ENCODE measurements at places on chromosomes 5 and 9.

- DNase-seq: no peak
Measured at GRCh38 chr5:159262472-159262858, 625 bp upstream of the UBLCP1 start.

DNA sequence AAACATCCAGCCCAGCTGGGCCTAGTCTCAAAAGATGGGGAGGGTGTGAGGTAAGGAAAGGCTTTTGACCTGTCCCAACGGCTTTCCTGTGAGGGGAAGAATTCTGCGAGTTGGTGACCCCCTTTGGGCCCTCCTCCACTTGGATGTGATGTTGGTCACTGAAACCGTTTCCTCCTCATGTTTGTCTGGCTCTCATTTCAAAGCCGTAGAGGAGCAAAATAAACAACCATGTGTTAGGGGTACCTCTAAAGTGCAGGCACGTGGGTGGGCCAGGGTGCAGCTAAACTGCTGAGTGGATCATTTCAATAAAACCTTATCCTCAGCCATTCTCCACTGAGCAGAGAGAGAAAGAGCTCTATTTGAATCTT is 84.3 kb upstream of the MELK start:
- DNase-seq: no peak

GRCh38 chr9:8412327-8412726 is 612.7 kb upstream of the DMAC1 start:
- no peak for DNase-seq

GRCh38 chr9:32004431-32005076 is 379.9 kb upstream of the ACO1 start:
- no peak for DNase-seq

DNA sequence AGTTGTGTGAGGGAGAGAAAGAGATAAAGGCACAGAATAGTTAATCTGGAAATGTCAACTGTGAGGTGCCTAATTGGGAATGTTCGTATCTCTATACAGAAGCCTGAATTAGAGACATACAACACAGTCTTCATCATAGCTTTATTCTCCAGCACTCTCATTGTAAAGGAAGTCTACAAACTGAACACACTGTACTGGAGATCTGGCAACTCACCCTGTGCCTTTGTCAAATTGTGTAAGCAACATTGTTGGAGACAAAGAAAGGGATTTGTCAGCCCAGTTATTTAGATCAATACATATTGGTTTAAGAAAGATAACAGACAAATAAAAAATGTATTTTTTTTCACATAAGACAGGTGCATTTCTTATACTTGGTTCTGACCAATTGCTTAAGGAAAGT is 832.9 kb upstream of the DMAC1 start:
- no peak for DNase-seq

DNA sequence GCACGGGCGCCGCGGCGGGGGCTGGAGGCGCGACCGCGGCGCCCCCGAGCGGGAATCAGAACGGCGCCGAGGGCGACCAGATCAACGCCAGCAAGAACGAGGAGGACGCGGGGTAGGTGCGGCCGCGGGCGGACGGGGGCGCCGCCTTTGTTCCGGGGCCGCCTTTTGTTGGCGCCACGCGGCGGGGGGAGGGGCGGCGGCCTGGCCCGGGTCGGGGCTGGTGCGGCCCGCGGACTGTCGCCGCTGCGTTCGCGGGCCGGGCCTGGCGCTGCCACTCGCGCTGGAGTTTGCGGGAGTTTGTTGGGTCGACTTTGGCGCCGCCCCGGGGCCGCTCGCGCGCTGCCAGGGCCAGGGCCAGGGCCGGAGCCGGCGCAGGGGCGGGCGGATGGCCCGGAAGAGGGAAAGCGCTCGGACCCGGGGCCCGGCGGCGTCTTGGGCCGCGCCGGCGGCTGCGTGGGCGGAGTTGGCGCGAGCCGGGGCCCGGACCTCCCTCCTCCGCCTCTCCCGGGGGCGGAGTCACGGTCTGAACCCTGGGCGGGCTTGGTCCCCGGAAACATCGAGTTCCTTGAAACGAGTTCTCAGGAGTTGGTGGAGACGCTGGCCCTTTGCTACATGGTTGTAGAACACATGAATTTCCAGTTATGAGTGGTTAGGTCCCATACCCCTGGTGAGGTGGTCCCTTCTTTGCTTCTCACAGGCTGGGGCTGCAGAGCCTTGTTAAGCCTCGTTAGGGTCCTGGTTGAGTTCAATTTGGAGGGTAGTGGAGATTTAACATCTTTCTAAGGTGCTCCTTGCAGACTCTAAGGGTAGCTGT is 809 bp downstream of the HNRNPAB start:
- peak; percentile 71 for DNase-seq

- DNase-seq: no peak
Measured at GRCh38 chr5:31934156-31934555, 240.0 kb downstream of the GOLPH3 start.

DNA sequence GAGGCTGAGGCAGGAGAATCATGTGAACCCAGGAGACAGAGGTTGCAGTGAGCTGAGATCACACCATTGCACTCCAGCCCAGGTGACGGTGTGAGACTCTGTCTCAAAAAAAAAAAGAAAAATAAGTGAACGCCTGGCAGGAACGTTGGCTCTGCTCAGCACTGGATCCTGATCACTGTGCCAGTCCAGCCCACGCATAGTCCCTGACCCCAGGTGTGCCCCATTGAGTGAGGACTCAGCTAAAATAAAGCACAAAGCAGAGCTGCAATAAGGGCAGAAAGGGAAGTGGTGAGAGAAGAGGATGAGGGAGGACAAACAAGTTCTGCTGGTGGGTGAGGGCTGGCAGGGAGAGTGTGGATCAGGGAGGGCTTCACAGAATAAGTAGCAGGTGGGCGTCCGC is 4.3 kb downstream of the GRHPR start:
- no peak for DNase-seq

GRCh38 chr5:53927668-53928247 is 367.3 kb downstream of the NDUFS4 start:
- no peak for DNase-seq

GRCh38 chr9:15178631-15179030 is 128.4 kb downstream of the TTC39B start:
- DNase-seq: no peak

DNA sequence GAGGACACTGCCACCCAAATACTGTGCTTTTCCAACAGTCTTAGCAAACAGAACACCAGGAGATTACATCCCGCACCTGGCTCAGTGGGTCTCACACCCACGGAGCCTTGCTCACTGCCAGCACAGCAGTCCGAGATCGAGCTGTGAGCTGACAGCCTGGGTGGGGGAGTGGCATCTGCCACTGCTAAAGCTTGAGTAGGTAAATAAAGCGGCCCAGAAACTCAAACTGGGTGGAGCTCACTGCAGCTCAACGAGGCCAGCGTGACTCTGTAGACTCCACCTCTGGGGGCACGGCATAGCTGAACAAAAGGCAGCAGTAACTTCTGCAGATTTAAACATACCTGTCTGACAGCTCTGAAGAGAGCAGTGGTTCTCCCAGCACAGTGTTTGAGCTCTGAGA is 28.8 kb downstream of the EPB41L4A start:
- no peak for DNase-seq

DNA sequence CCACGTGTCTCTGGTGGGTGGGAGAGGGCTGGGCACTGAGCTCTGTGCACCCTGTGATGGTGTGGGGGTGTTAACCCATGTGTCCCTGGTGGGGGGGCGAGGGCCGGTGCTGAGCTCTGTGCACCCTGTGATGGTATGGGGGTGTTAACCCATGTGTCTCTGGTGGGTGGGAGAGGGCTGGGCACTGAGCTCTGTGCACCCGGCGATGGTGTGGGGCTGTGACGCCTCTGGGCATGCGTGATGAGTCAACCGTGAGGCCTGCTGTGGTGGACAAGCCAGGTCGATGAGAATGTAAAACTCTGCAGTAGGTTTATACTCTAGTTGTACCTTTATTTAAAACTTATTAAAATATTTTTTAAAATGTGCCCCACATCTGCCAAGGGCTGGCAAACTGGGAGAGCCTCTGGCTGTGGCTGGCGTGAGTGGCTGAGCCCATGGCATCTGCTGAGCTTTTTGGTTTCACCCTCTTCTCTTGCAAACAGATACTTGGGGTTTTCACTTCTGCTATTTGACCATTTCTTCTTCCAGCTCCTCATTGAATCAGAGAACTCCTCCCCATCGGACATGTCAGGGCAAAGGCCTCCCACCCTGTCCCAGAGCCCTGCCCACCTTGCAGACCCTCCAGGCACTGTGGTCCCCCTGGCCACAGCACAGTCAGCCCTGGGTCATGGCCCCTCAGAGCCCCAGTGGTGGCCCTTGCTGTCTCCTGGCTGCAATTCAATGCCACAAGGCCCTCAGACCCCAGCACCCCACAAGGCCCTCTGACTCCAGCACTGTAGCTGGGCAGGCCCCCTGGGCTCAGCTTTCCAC is 18.5 kb upstream of the EXOC3 start:
- no peak for DNase-seq

GRCh38 chr9:75712700-75713099 is 177.8 kb upstream of the PCSK5 start:
- DNase-seq: no peak

DNA sequence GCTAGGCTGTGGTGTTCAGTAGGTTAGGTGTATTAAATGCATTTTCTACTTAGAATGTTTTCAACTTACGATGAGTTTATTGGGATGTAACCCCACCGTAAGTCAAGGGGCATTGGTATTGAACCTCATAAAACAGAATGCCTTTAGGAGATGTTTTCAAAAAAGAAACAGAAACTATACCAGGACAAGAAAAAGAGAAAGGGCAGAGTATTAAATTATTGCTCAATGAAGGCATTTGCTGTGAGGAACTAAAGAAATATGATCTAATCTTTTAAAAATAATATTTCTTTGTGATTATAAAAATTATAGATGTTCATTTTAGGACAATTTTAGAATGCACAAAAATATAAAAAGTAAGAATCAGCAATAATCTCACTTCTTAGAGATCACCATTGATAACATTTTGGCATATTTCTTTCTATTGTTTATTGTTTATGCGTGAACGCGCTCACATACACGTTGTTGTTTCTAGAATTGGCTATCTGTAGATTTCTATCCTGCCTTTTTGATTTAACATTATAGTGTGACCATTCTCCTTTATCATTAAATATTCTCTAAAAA is 8.0 kb downstream of the GALNT12 start:
- no peak for DNase-seq

DNA sequence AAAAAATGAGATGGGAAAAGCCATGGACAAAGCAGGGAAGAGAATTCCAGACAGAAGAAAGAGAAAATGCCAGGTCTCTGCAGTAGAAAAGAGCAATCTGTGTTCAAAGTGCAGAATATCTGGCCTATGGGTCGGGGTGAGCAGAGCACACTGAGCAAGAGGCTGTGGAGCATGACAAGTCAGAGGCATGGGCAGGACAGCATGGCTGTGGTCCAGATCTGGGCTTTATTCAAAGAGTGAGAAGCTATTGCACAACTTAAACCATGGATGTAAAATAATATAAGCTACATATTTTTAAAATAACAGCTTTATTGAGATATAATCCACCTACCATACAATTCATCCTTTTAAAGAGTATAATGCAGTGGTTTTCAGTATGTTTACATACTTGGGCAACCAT is 133.1 kb upstream of the SPDL1 start:
- no peak for DNase-seq

DNA sequence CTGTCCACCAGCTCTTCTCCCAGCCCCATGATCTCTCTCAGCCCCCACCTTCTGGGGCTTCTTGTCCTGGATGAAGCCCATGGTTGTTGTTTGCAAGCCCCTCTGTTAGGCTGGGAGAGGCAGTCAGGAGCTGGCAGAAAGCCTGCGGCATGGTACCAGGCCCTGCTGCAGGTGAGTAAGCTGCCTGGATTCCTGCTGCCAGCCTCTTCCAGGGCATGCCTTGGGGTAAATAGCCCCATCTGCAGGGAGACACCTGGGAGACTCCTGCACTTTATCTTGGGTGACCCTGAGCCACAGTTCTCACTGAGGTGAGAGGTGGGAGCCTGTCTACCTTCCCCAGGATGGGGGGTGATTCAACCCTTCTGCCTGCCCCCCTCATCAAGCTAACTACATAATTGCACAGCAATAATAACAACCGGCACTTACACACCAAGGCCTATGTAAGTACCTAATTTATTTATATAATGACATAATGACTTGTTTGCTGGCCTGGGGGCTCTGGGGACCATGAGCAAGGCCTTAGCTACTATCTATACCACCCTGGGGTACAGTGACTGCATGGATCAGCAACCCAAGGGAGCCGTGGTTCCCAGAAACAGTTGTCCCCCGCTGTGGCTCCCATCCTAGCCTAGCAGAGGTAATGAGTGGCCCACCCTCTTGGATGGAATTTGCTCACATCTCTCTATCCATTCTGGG is 116.0 kb downstream of the PSD2 start:
- no peak for DNase-seq

- no peak for DNase-seq
Measured at GRCh38 chr5:74063821-74064220, 437.8 kb downstream of the ARHGEF28 start.

DNA sequence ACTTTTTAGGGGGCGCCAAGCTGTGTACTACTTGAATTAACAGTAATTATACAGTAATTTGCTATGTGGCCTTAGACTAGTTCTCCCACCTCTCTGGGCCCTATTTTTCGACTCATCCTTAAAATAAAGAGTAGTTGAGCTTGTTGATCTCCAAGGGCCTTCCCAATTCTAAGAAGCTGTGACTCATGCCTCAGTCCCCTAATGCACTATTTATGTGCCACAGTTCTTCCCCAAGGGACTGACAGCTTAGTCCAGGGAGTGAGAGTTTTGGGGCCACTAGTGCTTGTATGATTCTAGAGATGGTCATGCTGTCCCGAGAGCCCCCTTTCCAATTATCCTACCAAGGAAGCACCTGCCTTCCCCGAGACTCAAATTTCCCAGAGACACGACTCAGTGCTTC is 149.7 kb downstream of the PAPPA start:
- no peak for DNase-seq

DNA sequence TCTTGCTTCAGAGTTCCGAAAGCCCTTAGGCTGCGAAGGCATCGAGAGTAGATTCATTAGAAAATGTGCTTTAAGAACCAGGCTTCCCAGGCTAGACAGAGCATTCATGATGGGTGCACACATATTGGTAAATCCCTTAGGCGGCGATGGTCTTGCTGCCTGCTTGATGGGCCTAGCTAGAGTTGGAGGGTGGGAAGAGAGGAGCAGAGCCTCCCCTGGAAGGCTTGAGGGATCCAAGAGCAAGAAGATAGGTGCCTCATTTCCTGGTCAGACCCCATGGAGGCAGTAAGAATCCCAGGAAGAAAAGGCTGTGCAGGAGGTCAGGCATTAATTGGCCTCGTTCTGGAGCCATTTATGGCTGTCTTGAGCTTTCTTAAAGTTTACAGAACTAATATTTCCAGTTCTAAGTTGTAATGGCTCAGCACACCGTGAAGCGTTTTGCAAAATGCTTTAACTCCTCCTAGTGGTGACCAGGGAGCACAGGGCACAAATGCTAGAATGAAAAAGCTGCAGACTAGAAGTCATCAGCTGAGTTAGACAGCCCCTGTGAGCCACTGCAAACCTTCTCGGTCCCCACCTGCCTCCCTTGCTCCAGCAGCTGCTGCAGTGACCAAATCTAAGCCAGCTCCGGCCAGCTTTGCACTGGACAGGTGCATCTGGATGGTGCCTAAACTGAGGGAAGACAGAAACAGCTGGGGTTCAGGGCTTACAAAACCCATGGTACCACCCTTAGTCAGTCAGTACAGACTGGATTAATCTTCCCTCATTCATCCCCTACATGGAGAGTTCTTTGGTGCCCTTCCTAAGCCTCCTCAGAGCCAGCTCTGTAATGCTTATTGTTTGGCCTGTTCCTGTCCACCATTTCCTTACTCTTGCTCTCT is 14.7 kb downstream of the SLC45A2 start:
- DNase-seq: peak; percentile 12
